GM12892 (cell line): ENCODE measurements at places on chromosomes 5 and 9.

- no peak for DNase-seq
Measured at GRCh38 chr5:41368158-41368557, 142.2 kb downstream of the PLCXD3 start.

GRCh38 chr5:121962958-121963357, 1.2 kb downstream of the SRFBP1 start:
- no peak for DNase-seq

GRCh38 chr9:104313396-104314110, 190.5 kb upstream of the OR13F1 start:
- DNase-seq, result no peak

GRCh38 chr5:109855056-109855455, 165.3 kb downstream of the MAN2A1 start:
- DNase-seq, result no peak

- no peak for DNase-seq
Measured at GRCh38 chr9:112056996-112057395, 118.1 kb downstream of the SUSD1 start.

DNA sequence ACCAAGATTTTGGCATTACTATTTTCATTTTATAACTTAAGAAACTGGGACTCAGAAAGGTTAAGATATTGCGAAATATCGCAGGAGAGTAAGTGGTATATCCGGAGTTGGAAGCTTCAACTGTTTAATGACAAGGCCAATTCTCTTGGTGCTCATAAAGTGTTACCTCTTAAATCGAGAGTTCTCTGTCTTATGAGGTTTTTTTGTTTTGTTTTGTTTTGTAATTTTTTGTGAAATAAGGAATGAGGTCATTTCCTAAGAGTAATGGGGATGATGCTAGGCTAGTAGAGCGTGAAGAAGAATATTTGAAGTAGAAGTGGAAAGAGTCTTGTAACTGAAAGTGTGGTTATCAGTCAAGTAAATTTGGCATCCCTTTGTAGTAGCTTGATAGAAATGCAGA, 183.2 kb upstream of the DAB2 start:
- DNase-seq, result no peak

DNA sequence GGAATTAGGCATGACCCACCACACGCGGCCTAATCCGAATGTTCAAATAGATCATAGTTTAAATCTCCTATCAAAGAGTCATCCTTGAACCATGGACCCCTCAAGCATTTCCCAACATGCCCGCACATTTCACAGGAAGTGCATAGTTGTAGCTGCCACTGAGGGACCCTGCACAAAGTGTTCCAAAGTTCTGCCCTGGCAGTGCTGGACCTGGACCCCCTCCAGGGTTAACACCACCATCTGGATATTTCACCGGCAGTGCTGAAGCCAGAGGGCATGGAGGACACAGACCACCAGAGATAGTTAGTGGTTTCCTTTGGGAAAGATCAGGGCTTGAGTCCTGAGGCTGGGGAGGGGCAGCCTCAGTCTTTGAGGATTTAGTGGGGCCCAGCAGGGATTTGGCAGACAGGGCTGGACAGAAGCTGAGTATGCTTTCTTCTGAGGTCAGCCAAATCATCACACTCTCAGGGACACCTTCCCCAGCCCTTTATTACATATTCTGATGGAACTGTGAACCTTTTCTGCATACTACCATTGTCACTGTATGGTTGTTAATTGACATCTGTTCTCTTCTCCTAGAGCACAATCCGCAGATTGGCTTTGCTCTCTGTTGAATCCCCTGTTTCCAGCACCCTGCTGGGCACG, 143.6 kb upstream of the EFNA5 start:
- no peak for DNase-seq

GRCh38 chr5:78518365-78519197, 130.0 kb downstream of the LHFPL2 start:
- no peak for DNase-seq

GRCh38 chr5:157106630-157107461, 2.0 kb downstream of the HAVCR2 start:
- no peak for DNase-seq

DNA sequence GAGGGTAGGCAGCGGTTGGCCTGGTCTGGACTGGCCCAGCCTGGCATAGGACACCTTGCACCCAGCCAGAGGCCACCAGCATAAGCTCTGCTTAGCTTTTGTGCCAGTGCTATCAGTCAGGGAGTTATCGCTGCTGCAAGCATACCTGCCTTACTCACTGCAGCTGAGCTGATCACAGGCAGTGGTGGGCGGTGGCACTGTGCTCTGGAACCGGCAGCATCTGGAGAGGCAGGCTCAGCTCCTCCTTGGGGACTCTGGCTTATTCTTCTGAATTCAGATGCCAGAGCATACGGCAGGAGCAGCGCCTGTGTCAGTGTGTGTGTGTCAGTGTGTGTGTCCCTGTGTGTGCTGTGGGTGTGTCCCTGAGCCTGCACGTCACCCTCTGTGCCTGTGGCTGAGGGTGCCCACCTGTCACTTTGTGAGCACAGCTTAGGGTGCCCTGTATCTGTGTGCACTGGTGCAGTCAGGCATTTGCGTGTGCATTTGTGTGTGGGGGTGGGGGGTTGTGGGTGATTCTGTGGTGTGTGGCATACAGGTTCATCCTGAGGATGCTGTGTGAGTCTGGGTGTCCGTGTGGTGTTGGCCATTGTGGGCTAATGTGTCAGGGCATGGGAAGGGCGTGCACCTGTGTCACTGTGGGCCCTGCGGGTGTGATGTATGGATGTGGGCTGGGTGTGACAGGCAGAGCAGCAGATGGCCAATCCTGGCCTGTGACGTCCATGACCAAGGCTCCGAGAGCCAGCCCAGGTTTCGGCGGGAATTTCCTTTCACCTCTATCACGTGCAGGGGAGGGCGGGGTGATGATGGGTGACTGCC, 23.5 kb downstream of the LMX1B start:
- DNase-seq, result no peak

DNA sequence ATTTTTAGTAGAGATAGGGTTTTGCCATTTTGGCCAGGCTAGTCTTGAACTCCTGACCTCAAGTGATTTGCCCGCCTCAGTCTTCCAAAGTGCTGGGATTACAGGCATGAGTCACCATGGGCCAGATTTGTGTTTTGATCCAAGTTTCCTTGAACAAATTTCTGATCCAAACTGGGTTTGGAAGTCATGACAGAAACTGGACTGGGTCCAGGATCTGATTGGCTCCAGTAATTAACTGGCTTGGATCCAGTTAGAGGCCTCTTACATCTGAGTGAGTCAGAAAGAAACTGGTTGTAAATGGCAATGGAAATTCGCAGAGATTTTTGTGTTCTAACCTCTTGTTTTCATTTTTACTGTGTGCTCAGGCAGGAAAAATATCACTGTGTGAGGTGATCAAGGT, 141.6 kb downstream of the SLC25A46 start:
- DNase-seq, result no peak

GRCh38 chr9:37618817-37619216, 26.4 kb upstream of the TOMM5 start:
- no peak for DNase-seq

GRCh38 chr9:91750343-91750742, 199.7 kb downstream of the ROR2 start:
- DNase-seq, result no peak

- DNase-seq, result no peak
Measured at GRCh38 chr5:93322974-93323860, 257.8 kb downstream of the NR2F1-AS1 start.

DNA sequence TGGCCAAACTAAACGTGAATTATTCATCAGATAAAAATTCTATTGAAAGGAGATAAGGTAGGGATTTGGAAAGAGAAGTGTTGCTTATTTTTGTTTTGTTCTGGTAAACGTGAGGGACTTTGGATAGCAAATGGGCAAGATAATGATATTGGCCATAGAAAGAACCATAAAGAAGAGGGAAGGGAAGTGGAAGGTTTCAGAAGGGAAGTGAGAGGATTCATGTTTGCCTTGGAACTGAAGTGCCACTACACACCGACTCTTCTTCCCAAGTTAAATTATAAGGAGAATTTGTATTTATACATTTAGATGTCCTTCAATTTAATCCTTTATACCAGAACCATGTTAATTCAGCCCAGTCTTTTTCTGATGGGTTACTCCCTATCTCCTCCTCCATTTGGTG, 42.1 kb upstream of the TAF11L2 start:
- no peak for DNase-seq

DNA sequence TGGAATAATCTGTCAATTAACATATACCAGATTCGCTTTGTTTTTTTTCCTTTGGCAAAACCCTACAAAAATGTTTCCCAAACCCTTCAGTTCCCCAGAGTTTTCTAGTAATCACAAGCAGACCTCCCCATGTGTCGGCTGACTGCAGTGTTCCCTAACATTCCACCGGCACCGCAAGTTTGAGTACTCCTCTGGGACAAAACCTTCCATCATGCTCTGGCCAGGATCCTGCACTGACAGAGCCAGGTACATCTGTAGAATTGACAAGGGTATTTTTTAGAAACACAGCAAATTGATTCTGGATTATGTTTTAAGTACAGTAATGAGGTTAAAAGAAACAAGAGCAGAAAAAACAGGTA, 174.7 kb downstream of the GAS1 start:
- DNase-seq, result no peak

GRCh38 chr5:170408226-170408625, 19.1 kb upstream of the KCNMB1 start:
- no peak for DNase-seq

- no peak for DNase-seq
Measured at GRCh38 chr5:167639273-167639672, 652.2 kb upstream of the WWC1 start.
